ENCODE measurements at places on chromosomes 5 and 9.

GRCh38 chr5:123382252-123382651 lies 41.0 kb downstream of the CEP120 start:
- no peak for DNase-seq

GRCh38 chr9:91151718-91152095 lies 210.0 kb downstream of the AUH start:
- no peak for DNase-seq

- no peak for DNase-seq
These were observed 13.7 kb downstream of the TUT7 start for GRCh38 chr9:86340356-86341006.

- DNase-seq: no peak
These were observed 20.0 kb upstream of the PITX1 start for GRCh38 chr5:135053989-135054388.

GRCh38 chr9:27943501-27943900 lies 370.2 kb upstream of the C9orf72 start:
- DNase-seq: no peak

DNA sequence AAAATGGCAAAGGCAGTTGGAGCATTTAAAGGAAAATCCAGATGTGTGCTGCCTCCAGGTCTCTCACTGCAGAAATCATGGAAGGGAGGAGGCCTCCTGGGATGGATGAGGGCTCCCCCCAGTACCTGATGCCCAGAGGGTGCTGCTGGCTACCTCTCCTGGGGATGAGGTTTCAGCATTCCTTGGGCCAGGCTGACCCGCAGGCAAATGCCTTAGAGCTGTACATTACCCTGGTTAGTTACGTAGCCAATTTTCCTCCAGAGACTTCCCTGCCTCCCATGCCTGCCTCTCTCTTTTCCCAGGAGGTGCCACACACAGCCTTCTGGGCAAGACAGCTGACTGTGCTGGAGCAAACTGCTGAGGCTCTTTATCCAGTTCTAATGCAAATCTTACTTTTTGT lies 65.3 kb downstream of the RGS3 start:
- DNase-seq: no peak

DNA sequence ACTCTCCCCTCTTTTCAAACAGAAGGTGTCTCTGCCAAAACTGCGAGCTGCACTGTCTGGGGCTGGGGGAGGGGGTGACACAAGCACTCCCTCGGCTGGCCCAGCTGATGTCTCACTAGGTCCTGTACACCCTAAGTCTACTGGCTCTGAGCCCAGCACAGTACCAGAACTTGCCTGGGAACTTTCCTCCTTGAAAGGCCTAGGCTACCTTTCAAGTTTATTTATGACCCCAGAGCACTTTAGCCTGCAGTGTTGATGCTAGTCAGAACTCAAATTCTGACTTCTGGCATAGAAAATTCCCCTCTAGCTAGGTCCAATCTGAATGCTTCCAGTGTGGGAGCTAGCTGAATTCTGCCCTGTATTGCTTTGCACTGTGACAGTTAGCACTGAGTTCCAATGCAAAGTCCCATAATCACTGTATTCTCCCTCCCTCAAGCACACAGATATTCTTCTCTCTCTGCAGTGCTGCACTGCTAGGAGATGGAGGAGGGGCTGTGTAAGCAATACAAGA lies 10.5 kb downstream of the LURAP1L start:
- DNase-seq: no peak

All from stimulated activated CD8-positive, alpha-beta memory T cell treated with anti-CD3 and anti-CD28 coated beads, Interleukin-7, amount 100 ng/mL, for 1 hour (primary cell).